ENCODE measurements at places on chromosomes 11 and 22. TPM values are rescaled to one million over a fixed set of nuclear protein-coding genes. Genes with fewer than 3 reads are reported as not detected.

Gene DSCAML1
- total RNA-seq, result not detected

Gene NLRP14
- total RNA-seq, result 0.92 TPM

Gene INS
- total RNA-seq, result not detected

Gene KCNK4
- total RNA-seq, result not detected

Gene MRGPRG
- total RNA-seq, result not detected

Gene MSANTD4
- total RNA-seq, result 42.8 TPM

Gene CCDC116
- 0.19 TPM for total RNA-seq

Gene C11orf86
- not detected for total RNA-seq
